ENCODE measurements at places on chromosomes 6 and 20.

- DNase-seq, result no peak
Measured at GRCh38 chr6:168149015-168149414, 70.0 kb upstream of the FRMD1 start.

GRCh38 chr6:170225852-170226417 lies 64.9 kb downstream of the DLL1 start:
- peak; percentile 28 for DNase-seq

DNA sequence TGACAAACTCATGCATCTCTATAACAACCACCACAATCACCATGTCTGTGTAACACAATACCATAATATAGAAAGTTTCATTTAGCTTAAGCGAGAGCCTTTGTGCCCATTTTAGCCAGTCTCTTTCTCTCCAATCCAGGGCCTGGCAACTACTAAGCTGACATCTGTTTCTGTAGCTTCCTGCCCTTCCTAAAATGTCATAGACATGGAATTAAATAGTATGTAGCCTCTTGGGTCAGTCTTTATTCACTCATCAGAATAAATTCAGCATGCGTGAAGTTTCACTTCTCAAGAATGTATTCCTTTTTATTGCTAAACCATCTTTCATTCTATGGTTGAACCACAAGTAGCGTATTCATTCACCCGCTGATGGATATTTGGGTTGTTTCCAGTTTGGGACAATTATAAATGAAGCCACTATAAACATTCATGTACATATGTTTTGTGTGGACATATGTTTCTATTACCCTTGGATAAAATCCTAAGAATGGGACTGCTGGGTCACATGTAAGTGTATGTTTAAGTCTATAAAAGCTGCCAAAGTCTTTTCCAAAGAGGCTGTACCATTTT lies 1.7 kb upstream of the TREM2 start:
- DNase-seq, result no peak

- no peak for DNase-seq
Measured at GRCh38 chr6:69918813-69919475, 52.6 kb downstream of the COL19A1 start.

DNA sequence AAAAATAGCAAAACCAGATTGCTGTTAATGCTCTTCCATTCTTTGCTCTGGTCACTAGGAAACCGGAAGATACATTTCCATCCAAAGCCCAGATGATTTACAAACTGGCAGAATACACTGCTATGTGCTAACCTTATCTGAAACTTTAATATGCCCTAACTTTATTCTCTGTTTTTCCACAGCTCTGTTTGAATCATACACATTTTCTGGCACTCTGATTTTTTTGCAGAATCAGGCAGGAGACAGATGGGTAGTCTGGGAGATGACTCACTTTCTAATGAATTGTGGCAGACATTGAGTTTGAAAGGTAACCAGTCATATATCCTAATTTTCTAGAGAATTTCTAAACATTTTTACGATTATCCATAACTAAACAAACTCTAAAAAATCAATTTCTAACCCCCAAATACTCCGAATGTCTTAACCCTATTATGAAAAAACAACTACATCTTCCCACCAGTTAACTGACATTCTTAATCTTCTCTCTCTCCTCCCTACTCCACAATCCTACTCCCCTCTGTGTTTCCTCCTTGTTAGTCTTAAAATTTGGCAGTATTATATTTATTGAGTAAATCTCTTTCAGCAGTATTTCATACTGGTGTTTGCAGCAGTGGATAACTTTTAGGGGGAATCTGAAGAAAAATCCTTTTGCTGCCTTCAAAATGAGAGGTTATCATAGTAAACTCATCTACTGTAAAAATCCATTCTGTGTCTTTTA lies 63.5 kb downstream of the MAN1A1 start:
- no peak for DNase-seq

DNA sequence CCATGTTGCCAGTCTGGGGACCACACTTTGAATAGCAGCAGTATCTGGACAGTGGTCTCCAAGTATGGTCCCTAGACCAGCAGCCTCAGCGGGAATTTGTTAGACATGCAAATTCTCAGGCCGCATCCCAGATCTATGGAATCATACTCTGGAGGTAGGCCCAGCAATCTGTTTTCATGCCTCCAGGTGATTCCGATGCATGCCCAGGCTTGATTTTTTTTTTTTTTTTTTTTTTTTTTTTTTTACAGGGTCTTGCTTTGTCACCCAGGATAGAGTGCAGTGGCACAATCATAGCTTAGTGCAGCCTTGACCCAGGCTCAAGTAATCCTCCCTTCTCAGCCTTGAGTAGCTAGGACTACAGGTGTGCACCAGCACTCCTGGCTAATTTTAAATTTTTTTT lies 682 bp upstream of the SLA2 start:
- no peak for DNase-seq

GRCh38 chr20:54688476-54688875 lies 213.1 kb downstream of the DOK5 start:
- DNase-seq, result no peak
